NCI-H187 (cell line): ENCODE measurements at places on chromosomes 11 and 22.

DNA sequence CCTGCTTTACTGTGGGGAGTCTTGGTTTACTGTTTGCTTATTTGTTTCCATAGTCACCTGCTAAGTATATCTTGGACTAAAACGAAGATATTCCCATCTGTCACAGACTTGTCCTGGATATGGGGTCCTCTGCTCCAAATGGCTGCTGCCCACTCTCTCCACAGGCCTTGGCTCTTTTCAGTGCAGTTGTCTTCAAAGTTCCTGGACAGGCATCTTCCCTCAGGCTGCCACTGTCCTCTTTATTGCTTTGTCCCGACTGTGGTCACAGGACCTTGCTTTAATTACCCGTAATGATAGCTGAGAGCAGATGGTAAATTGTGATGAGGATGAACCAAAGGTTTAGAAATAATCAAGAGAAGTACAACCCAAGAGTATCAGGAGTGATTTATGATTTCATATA is 713.9 kb upstream of the CCDC179 start:
- no peak for DNase-seq

DNA sequence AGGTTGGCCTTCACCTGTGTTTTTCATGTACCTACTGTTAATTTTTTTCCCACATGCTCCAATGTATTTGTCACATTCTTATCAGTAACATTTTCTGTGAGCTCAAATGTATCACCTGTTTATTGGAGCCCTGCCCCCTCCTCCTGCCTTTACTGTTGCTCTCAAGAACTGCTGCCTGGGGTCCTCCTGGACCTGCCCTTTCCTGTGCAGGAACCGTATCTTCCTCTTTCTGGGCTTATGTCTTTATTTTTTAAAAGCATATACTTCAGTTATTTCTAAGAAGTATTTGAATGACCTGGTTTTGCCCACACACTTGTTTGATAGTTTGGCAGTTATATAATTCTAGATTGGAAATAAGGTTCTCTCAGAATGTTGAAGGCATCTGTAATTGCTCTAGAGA is 5.9 kb downstream of the FAM118B start:
- no peak for DNase-seq

DNA sequence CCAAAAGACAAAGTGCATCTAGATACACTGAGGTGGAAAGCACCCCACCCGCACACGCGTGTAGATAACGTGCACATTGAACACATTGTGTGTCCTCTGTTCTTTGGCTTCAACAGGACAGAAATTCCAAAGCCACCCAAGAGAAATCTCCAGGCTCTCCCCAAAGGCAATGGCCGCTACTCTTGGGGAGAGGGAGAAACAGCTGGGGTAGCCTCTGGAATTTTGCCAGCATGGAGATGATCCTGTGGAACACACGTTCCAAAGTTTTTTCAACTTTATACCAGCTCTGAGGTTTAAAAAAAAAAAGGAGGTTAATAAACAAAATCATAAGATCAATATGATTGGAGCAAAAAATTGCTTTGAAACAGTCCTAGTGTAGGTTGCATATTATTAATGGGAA is 63.0 kb upstream of the CD82 start:
- DNase-seq, result no peak

- DNase-seq, result no peak
These were observed 1.1 kb downstream of the LRP4 start for GRCh38 chr11:46917109-46917761.

GRCh38 chr11:14905104-14906033 is 13.3 kb upstream of the CYP2R1 start:
- no peak for DNase-seq

GRCh38 chr11:13318498-13319295 is 41.1 kb downstream of the BMAL1 start:
- DNase-seq, result no peak

DNA sequence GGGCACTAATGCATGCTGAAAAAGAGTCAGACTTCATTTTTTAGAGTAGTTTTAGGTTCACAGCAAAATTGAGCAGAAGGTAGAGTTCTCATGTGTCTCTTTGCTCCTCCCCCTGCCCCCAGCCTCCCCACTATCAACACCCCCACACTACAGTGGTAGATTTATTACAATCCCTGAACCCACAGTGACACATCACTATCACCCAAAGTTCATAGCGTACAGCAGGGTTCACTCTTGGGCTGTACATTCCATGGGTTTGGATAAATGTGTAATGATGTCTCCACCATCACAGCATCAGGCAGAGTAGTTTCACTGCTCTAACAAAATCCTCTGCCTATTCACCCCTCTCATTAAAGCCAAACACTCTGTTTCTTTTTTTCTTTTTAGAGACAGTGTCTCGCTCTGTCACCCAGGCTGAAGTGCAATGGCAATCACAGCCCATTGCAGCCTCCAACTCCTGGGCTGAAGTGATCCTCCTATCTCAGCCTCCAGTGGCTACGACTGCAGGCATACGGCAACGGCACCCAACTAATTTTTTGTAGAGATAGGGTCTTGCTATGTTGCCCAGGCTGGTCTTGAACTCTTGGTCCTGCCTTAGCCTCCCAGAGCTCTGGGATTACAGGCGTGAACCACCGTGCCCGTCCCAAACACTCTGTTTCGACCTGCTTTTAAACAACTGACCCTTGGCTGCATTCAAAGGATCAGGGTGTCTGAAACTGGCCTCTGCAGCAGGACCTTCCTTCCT is 4.1 kb downstream of the BEST1 start:
- DNase-seq, result no peak

- DNase-seq, result no peak
These were observed 11.6 kb upstream of the RTN4R start for GRCh38 chr22:20279662-20280134.

- no peak for DNase-seq
These were observed 26.3 kb downstream of the PRCP start for GRCh38 chr11:82873919-82874333.

- DNase-seq, result no peak
These were observed 61.3 kb downstream of the TRIM44 start for GRCh38 chr11:35723913-35724312.

DNA sequence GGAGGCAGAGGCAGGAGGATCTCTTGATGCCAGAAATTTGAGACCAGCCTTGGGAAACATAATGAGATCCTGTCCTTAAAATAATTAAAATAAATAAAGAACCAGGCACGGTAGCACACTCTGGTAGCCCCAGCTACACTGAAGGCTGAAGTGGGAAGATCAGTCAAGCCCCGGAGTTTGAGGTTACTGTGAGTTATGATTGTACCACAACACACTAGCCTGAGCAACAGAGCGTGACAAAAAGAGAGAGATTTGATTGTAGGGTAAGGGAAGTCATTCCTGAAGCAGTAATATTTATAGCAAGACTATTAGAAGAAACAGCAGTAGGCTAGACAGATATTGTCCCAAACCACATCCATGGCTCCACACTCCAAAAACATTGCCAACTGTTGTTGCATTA is 1408.4 kb upstream of the TENM4 start:
- DNase-seq, result no peak

- no peak for DNase-seq
These were observed 79.1 kb downstream of the GUCY1A2 start for GRCh38 chr11:106939157-106939556.

DNA sequence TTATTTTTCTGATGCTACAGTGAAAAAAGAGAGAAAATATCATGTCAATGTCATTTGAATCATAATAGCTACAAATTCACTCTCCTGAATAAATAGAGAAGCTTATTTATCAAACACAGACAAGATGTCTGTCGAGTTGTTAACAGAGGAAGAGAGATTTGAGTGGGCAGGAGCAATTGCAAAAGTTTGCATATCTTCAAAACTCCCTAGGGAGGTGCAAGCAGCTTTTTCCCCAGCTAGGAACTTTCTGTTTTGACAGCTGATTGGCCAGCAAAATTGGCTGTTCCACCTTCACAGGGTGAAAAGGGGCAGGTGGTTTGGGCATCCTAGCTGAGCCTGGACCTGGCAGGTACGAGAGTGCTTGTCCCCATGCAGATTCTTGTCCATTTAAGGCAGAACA is 98.2 kb downstream of the NTM start:
- no peak for DNase-seq

- no peak for DNase-seq
These were observed 20.7 kb downstream of the SUN2 start for GRCh38 chr22:38735126-38735464.

DNA sequence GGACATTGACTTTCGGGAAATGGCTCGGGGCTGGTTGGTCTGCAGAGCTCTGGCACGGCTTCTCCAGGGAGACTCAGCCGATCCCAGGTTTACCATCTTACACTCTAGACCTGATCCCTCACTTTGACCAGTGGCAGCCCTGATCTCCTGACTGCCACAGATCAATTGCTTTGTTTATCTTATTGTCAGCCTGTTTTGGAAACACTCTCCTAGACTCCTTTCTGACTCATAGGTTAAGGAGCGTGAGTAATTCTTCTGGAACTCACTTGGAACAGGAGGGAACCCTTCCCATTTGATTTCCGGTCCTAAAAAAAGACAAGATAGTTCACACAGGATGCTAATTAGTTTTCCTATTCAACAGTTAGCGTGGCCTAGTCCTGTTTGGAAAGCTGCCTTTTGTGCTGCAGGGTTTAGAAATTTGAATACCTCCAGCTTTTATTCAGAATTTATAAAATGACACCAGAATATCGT is 16.0 kb upstream of the BMAL1 start:
- DNase-seq, result no peak

DNA sequence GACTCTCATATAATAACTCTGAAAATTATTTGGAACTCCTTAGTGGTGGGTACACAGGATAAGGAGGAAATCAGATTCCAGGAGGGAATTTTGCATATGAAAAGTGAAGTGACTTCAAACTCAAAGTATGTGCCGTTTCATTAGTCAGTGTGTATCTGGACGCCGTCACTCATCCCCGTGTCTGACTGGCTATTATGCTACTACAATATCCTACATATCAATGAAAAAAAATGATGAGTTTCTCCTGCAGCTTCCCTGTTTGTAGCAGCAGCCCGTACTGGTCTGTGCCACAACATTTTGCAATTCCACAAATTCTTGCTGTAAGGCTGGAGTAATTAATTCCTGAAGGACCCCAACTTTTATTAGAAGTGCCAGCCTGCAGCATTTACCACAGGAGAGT is 16.5 kb downstream of the WT1 start:
- DNase-seq, result no peak

- DNase-seq, result no peak
These were observed 515.1 kb downstream of the INSC start for GRCh38 chr11:15629690-15630321.

DNA sequence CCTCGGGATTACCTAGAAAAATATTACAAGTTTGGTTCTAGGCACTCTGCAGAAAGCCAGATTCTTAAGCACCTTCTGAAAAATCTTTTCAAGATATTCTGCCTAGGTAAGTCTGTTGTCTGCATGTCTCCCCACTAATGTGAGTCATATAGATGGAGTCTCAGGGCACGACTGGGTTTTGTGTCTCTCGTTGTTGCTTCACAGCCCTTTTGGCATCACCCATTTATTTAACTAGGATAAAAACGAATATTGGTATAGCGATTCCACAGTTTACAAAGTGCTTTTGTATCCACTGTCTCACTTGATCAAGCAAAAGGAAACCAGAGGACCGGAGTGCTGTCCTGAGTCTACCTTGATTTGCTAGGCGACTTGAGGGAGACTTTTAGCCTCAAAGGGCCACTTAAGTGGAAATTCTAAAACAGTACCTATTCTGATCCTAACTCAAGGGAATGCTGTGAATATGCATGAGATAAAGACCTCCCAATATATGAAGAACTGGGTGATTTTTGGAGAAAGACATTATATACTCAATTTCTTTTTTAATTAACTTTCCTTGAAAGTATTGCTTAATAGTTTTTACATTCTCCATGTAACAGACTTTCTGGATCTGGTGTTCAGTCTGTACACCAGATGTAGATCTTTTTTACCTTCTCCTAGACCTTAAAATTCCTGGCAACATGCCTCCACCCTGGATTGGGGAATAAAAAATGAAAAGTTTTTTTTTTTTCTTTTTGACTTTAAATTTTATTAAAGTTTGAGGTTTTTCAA is 590 bp downstream of the NNMT start:
- no peak for DNase-seq

DNA sequence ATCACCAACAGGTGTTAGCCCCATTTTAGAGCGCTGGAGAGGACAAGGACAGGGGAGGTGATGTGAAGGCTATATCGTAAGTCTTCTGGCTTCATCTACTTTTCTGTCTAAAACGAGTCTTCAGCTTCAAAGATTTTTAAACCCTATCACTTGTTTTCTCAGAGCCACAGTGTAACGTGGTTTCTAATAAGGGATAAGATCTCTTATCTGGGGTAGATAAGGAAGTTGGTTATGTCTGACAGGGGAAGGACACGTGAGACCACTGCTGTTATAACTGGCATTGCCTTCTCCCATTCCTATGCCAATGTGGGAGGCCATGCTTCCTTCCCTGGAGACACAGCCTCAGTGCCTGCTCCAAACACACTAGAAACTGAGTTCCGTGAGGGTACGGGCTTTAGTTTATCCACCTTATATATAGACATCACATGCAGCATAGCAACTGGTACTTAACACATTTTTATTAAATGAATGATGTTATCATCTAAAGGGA is 39.3 kb downstream of the LARGE2 start:
- no peak for DNase-seq

- DNase-seq, result no peak
These were observed 342.3 kb downstream of the LARGE1 start for GRCh38 chr22:33577862-33578411.

- no peak for DNase-seq
These were observed 956.4 kb downstream of the BRD1 start for GRCh38 chr22:48871176-48871840.

- no peak for DNase-seq
These were observed 5.4 kb downstream of the SEC14L2 start for GRCh38 chr22:30402028-30402765.

DNA sequence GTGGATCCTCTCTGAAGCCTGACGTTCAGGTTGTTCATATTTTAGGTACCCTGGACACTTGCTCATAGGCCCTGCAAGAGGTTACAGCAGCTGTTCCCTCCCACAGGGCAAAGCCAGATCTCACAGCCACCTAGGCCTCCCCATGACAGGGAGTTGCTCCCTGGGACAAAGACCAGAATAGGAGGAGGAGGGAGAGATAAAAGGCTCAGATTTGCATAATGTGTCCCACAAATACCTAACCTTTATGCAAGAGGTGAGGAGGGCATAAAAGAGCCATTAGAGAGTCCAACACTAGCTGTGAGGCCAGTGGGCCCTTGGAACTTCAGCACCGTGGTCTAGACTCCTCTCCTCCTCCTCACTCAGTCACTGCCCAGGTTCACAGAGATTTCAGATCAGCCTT is 33.8 kb downstream of the ZNF280B start:
- DNase-seq, result no peak

DNA sequence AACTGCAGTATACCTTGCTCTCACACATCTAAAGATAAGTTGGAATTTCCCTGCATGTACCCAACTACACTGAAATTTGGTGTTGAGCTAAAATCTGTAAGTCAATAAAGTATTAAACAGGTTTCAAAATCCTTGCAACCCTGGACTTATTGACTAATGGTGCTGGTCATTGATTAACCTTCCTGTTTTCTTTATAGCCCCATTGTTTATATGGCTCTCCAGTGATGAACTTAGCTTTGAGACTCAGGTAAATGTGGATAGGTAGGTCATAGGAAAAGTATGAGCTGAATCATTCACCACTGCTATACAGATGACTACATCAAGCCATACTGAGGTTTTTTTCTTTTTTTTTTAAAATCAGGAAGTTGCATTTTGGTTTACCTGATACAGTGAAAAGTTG is 132.7 kb downstream of the FAT3 start:
- DNase-seq, result no peak

- no peak for DNase-seq
These were observed 28.0 kb downstream of the YAP1 start for GRCh38 chr11:102138223-102138622.

GRCh38 chr22:33209930-33210784 is 152.0 kb upstream of the SYN3 start:
- DNase-seq, result no peak

GRCh38 chr11:80096736-80097135 is 655.9 kb upstream of the TENM4 start:
- no peak for DNase-seq
